ENCODE measurements at places on chromosomes 5 and 9.

GRCh38 chr5:159899067-159900049 lies 16.9 kb upstream of the ADRA1B start:
- no peak overlapping the region for H3K27ac ChIP-seq
- no peak overlapping the region for H3K4me3 ChIP-seq
- H3K36me3 ChIP-seq = no peaks in the 10 kb centered on the region
- H3K27me3 ChIP-seq = no peaks in the 10 kb centered on the region
- H3K4me1 ChIP-seq = peaks cover 3% of the 10 kb centered on the region

- DNase-seq = no peak
- no peak overlapping the region for H3K4me3 ChIP-seq
- H3K36me3 ChIP-seq = no peaks in the 10 kb centered on the region
These were observed 7.7 kb downstream of the ARHGAP26 start for GRCh38 chr5:142777850-142778249.

DNA sequence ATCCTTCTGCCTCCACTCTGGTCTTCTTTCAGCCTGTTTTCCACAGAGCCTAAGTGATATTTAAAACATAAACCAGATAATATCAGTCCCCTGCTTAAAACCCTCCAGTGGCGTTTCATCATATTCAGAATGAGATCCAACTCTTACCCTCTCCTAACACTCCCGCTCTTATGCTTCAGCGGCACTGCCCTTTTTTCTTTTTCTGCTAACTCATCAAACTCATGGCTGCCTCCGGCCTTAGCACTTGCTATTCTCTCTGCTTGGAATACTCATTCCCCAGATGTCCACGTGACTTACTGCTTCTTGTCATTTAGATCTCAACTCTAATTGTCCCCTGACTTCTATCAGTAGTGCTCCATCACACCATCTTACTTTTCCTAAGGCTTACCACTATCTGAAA lies 73.6 kb downstream of the PIP5K1B start:
- no peak overlapping the region for H3K4me3 ChIP-seq
- no peak overlapping the region for H3K27ac ChIP-seq
- H3K27me3 ChIP-seq = no peaks in the 10 kb centered on the region

DNA sequence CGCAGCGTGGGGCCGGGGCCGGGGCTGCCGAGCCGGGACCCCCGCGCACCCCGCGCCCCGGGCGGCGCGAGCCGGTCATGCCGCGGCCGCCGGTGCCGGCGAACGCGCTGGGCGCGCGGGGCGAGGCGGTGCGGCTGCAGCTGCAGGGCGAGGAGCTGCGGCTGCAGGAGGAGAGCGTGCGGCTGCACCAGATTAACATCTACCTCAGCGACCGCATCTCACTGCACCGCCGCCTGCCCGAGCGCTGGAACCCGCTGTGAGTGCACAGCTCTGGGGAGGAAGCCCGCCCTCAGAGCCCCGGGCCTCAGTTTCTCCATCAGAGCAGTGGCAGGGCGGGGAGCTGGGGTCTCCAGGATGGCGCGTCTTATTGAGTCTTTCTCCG lies 335 bp downstream of the GALNT12 start:
- no peak overlapping the region for H3K27ac ChIP-seq
- no peaks in the 10 kb centered on the region for H3K27me3 ChIP-seq
- DNase-seq = no peak

- peaks cover 6% of the 10 kb centered on the region for H3K4me1 ChIP-seq
- H3K36me3 ChIP-seq = no peaks in the 10 kb centered on the region
- no peak for DNase-seq
These were observed 73.6 kb downstream of the LRRC70 start for GRCh38 chr5:62652225-62652624.
